Suprapubic skin (tissue), 4 donors: ENCODE measurements at places on chromosomes 11 and 22.

DNA sequence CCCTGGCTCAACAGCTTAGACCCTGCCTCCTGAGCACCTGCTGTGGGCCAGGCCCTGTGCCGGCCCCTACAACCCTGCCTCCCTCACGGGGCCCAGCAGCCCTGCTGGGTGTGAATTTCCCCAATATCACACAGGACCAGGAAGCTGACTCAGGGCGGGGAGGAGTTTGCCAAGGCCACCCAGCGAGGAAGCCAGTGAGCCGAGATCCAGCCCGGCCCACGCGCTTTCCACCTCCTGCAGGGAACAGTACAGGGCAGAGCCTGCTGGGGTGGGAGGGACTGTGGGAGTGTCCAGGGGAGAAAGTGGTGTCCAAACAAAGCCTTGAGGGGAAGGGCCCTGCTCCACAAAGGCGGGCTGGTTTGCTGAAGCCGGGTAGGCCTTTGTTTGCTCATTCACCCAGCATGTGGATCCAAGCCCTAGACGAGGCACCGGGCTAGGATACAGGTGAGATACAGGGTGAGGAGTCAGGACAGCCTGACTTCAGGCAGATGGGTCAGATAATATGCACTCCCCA is 26.8 kb downstream of the RPL3 start:
- peak; percentile 93 for DNase-seq

DNA sequence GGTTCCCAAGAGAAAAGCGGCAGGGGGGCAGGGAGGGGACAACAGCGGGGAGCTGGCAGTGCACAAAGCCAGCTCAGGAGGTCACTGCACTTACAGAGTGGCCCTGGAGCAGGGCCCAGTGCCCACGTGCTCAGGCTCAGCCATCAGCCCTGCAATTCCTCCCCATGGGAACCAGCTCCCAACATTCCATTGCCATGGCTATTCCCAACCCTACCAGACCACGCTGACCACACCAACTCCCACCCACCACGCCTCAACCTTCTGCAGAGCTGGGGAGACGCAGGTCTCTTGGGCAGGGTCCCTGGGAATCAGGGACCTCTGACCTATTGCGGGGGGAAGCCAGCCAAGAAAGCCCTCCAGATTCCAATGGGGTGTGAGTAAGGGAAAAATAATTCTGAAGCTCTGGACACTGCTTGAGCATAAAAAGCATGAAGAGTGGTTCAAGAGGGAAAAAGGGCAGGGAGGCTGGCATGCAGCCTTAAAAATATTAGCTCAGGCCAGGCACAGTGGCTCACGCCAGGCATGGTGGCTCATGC is 38.3 kb upstream of the TFIP11 start:
- no peak for DNase-seq

DNA sequence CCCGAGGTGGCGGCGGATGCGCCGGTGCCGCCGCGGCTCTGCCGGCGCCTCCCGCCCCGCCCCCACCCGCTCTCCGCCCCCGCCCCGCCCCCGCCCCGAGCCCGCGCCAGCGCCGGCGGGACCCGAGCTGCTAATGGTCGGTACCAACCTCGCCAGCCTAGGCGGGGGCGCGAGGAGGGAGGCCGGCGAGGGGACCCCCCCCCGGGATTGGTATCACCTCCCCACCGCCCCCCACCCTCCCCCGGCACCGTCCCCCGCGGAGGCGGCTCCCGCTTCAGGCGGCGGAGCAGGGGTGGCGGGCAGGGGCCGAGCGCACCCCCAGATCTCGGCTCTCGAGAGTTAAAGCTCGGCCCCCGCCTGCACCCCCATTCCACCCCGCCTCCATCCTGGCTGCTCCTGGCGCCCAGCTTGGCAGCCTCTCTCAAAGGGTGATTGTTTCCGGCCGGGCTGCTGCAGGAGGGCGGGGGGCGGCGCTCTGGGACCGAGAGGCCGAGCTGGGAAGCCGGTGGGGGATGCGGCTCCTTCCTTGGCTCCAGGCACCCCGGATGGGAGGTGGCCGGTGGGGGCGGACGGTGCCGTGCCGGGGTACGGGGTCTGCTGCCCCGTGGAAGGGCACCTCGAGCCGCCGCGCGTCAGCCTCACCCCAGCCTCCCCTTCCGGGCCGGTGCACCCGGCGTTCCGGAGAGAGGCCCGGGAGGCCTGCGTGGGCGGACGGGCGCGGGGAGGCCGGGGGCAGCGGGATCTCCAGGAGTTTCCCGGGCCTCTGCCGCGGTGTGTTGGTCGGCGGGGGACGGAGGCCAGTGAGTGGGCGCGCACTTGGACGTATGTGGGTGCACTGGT is at the start of gene B3GAT1:
B3GAT1 (minus strand) TSS at position 40 of the 840 bp plus-strand sequence. CDS start 24,583 bp downstream, outside the sequence.
- no peak for DNase-seq

DNA sequence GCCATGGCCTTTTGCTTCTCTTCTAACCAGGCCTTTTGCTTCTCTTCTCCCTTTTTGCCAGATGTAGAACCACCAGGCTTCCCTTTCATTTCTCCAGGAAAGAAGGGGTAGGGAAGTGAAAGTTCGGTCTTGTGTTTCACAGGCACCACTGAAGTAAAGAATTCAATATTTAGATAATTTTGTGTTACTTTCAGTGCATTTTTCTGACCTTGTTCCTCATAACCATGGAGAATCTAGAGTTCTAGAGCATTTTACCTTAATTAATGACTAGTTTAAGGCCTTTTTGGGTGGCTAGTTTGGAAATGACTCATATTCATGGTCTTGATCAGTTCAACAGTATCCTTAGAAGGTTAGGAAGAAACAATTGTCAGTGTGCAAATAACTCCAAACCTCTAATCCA is 22.7 kb downstream of the GRAMD1B start:
- no peak for DNase-seq

DNA sequence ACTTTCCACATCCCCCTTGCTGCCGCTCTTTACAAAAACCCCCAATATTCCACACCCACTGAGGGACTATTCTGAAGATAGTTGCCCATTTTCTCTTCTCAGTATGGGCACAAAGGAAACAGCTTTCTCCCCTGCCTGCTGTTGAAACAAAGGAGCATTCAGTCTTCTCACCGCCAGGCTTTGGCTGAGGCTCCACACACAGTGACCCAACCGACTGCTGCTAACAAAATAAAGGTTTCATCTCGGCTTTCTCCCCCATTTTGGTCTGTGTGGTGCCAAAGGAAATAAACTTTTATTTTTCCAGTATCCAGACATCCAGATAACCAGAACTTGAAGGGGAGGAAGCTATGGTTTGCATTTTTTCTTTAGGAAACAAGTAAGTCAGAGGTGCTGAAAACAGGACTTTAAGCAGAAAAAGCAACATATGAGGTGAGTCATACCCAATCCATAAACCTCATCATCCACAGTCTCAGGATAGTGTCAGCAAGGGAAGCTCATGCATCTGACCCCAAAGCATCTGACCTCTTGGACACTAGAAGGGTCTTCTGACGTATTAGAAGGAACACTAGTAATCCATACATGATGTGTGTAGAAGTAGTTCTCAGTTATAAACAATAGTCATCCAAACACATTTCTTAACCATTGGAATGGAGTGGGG is 6.4 kb downstream of the CLMP start:
- no peak for DNase-seq

DNA sequence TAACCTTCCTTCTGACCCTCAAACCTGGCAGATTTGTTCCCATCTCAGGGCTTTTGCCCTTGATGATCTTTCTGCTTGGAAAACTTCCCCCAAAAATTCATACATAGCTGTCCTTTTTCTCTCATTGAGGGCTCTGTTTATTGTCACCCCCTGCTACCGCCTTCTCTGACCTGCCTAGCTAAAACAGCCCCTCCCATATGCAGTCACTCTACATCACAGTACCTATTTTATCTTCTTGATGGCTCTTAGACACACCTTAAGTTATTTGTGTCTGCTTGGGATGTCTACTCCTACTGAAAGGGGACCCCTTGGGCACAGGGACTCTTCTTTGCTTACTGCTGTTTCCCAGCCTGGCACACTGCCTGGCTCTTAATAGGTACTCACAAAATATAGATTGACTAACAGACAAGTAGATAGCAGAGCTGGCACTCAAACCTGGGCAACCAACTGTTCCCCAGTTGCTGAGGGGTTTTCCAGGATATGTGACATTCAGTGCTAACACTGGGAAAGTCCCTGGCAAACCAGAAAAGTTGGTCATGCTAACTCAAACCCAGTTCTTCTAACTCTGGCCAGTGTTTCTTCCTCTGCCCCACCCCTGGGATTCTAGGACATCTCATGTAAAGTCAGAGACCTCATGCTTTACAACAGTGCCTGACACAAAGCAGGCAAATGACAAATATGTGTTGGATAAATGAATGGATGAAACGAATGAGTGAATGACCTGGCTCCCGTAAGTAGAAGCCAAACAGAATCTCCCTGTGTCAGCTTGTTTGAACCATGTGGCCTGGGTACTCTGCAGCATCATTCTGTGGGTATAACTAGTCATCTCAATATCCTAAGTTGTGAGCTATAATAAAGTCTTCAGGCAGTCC is 19.8 kb upstream of the FJX1 start:
- DNase-seq: no peak

GRCh38 chr22:50199251-50199721 is 1.5 kb upstream of the SELENOO start:
- DNase-seq: no peak

- no peak for DNase-seq
Measured at GRCh38 chr11:123107945-123108495, 46.1 kb upstream of the HSPA8 start.

GRCh38 chr11:14522801-14523200 is 2.6 kb upstream of the PSMA1 start:
- DNase-seq: no peak

GRCh38 chr11:63537293-63538101 is 889 bp downstream of the PLAAT4 start:
- no peak for DNase-seq

DNA sequence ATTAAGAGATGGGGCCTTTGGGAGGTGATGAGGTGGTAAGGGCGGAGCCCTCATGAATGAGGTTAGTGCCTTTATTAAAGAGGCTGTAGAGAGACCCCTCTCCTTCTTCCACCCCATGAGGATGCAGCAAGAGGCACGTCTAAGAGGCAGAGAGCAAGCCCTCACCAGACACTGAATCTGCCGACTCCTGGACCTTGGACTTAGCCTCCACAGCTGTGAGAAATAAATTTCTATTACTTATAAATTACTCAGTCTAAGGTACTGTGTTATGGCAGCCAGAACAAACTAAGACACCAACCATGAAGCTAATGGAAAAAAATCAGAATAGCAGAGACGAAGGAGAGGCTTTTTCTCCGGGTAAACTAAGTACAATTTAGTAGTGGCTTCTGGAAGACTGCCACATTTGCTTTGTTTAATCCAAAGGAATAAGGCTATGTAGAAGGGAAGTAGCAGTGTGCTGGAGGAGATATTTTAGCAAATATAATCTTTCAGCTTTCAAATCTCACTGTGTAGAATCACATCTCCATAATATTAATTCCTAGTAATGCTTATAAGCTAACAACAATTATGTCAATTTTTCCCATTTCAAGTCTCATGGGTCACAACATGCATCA is 12.3 kb upstream of the SIK2 start:
- DNase-seq: no peak

DNA sequence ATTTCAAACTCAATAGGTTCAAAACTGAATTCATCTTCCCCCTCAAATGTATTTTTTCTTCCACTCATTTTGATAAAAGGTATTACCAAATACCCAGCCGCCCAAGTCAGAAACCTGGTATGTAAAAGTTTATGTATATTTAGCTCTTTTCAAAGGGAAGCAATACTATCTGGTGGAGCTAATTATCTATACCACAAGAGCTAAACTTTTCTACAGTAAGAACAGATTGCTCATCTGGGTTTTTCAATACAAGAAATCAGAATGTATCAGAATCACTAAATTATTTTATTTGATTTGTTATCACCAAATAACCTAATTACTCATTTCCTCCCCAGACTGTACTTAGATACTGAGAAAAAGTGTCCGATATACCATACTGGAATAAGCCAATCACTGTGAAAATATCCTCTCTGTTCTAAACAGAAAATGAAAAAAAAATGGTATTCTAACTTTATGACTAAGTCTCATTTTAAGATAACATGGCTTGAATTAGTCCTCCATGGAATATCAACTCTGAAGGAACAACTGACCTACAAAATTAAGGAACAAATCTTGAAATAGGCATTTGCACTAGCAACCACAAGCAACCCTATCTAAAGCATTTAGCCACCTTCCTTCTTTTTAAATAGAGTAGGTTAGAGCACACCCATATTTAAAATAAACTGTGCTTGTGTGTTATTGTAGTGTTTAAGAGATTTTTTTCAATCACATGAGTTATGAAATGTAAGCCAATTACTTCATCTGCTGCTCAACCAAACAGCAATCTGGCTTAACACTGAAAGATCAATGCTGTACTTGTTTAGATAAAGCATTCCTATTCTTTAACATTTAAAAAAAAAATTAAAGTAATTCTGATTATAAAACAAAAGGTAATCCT is 35.0 kb downstream of the RDX start:
- no peak for DNase-seq

GRCh38 chr22:22573047-22573889 is 14.2 kb upstream of the PRAME start:
- no peak for DNase-seq

DNA sequence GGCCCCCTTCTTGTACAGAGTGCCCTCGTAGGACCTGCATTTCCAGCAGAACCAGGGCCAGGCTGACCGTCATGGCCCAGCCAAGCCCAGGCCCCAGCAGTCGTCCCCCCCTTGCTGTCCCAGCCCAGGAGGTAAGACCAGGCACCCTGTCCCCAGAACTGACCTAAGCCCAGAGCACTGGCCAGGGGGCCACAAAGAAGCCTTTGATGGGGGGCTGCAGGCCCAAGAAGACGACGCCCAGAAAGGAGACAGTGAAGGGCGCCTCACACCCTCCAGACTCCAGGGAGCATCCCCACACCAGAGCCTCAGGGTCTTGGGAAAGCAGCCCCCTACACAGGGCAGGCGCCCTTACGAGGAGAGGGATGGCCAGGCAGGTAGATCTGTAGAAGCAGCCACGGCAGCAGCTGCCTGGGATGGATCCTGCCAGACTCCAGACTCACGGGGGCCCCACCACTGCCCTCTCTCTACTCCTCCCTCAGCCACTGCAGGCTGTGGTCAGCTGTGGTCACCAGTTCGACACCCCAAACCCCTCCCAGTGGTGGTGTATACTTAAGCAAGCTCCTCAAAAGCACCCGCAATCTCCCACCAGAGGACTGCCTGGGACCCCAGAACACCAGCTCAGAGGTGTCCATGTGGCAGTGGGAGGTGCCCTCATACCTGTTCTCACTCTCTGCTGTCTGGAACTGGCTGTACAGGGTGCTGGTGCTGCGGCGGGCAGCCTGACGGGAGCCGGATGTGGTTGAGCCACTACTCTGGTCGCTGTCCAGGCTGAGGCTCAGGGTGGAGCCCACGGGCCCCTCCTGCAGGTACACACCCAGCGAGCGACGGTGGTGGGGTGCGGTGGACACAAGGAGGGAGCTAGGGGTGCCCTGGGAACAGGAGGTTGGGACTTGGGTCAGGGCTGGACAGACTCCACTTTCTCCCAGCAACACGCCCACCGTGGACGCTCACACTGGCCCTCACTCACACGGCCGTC is 27.0 kb downstream of the SBF1 start:
- no peak for DNase-seq

GRCh38 chr22:35376728-35377472 is 4.0 kb upstream of the HMOX1 start:
- DNase-seq: peak; percentile 97

DNA sequence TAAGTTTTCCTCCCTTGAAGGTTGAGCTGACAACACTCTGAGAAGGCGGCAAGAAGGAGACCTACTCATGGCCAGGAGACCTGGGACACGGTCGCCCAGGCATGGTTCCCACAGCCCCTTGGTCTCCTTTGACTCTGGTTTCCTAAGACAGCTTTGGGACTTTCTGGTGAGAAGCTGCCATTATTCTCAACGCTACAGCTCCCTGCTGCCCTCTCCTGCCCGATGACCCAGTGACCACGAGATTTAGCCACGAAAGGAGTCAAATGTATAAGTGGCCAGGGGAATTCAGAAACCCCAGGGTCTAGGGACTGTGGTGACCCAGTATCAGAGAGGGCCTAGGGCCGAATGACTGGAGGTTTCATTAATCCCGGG is 699 bp upstream of the SDF2L1 start:
- DNase-seq: no peak
